ENCODE measurements at places on chromosomes 7 and 10.

GRCh38 chr7:24456526-24457218 lies 116.6 kb upstream of the PALS2 start:
- peak; percentile 28 for DNase-seq

GRCh38 chr7:12653518-12653917 lies 33.9 kb upstream of the ARL4A start:
- no peak for DNase-seq

DNA sequence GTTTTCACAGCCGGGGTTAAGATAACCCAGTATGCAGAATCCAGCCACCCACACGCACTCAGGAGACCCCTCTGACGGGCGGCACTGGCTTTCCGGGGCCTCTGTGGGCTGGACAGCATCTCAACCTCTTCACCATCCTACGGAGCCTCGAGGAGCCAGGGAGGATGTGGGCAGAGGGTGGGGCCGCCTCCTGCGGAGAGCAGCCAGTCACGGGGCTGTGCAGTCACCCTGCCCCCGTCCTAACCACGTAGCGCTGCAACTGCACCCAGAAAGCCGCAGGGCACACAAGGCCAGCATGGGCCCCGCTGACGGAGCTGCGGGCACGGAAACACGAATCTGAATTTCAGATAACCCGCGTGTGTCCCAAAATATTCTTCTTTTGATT lies 270.3 kb downstream of the ELFN1 start:
- DNase-seq: no peak

DNA sequence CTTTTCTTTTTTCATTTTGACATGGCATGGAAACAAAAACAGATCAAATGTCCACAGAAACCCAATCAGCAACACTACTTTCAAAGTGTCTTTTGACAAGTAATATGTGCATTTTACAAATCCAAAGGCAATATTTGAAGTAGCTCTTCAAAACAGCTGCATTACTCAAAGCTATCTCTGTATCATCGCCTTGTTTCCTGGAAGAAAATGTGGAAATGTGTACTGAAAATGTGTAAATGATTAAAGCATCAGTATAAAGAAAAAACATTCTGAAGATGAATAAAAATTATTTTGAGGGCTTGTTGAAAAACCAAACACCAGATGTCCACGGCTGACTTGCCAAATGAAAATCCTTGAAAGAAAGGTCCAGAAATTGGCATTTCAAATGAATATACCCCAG lies 16.5 kb upstream of the ITGB8 start:
- DNase-seq: no peak

GRCh38 chr10:125300937-125301336 lies 140.6 kb upstream of the CTBP2 start:
- DNase-seq: no peak
